Dermis blood vessel endothelial cell (primary cell): ENCODE measurements at places on chromosomes 12 and 14.
A peak's percentile ranks its signal among the peaks of the same experiment; 100 is the strongest.

DNA sequence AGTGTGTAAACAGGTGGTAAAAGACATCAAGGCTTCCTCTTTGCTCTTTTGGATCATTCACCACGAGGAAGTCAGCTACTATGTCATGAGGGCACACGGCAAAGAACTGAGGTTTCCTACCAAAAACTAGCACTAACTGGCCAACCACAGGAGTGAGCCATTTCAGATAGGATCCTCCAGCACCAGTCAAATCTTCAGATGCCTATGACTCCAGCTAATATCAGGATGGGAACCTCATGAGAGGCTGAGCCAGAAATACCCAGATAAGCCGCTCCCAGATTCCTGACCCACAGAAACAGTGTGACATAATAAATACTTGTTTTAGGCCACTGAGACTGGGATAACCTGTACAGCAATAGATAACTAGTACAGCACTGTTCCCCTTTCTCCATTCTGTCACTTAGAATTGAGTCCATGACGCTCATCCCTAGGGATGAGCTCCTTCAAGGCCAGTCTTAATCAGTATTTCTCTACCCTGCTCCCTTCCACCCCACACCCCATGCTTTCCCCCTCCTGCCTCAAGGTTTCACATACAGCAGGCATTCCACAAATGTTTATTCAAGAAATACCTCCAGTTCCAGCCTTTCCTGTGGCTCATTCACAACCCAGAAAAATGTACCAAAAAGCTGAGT lies 68.4 kb downstream of the PPM1H start:
- DNase-seq, result peak; percentile 75

GRCh38 chr14:75234173-75235115 lies 44.2 kb upstream of the FOS start:
- peak; percentile 93 for DNase-seq

DNA sequence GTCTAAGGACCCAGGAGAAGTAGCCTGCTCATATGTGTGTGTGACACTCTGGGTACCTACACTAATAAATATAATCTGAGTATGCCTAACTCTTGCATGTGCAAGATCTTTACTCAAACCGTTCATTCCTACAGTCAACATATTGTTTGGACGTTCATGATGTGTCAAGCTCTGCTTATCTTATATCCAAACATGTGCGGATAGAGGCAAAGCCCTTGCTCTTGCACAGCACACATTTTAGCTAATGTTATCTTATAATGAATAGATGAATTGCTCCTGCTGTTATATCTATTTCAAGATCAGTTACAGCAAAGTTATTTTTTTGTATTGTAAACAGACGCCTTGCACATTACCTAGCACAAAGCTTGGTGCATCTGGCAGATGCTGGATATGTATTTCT lies 228.4 kb upstream of the FLRT2 start:
- no peak for DNase-seq

- DNase-seq, result no peak
Measured at GRCh38 chr14:49909016-49909415, 16.1 kb downstream of the ARF6 start.

GRCh38 chr14:64918216-64918615 lies 4.0 kb downstream of the CHURC1 start:
- DNase-seq, result no peak

DNA sequence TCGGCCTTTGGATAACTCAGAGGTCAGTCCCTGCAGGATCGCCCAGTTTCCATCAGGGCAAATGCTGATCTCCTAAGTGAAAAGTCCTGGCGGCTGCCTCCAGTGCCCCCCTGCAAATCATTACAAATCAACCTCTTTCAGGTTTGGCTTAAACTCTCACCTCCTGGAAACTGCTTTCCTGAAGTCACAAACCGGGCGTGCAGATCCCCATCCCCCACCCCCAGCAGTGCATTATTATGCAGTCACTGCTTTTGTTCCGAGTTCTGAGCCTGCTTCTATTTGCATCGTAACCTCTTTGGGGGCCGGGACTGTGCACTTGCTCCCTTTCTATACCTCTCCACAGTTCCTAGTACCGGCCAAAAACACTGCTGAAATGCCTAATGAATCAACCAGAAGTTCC lies at the start of gene USP44:
TSS of gene USP44 (minus strand) at position 172 of the 400 bp plus-strand sequence. CDS start 17,220 bp downstream, outside the sequence.
- no peak for DNase-seq

GRCh38 chr14:58946431-58946830 lies 242.0 kb upstream of the DAAM1 start:
- no peak for DNase-seq

DNA sequence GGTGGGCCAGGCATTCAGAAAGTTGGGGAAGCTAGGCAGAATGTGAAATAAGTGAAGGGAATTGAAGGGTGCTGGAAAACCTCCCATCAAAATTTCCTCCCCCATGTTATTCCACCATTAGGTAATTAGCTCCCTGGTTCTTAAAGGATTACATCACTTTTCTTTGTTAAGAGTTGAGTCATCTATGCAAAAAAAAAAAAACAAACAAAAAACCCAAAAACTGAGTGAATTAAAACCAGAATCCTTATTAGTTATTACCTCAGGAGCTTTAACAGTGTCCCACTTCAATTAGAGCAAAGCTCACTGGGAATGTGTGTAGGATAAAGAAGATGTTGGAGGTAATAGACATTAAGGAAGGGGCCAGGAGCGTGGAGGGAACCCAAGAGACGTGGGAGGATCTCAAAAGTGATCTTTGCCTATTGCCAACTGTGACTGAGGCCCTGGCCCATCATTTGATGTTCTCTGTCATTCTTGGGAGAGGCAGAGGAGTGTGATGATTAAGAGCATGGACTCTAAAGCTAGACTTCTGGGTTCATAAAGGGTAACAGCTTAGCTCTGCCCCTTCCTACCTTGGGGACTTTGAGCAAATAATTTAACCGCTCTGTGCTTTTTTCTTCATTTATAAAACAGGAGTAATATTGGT lies 364.7 kb downstream of the APAF1 start:
- no peak for DNase-seq

- no peak for DNase-seq
Measured at GRCh38 chr12:53063708-53064612, 14.1 kb downstream of the TNS2 start.

DNA sequence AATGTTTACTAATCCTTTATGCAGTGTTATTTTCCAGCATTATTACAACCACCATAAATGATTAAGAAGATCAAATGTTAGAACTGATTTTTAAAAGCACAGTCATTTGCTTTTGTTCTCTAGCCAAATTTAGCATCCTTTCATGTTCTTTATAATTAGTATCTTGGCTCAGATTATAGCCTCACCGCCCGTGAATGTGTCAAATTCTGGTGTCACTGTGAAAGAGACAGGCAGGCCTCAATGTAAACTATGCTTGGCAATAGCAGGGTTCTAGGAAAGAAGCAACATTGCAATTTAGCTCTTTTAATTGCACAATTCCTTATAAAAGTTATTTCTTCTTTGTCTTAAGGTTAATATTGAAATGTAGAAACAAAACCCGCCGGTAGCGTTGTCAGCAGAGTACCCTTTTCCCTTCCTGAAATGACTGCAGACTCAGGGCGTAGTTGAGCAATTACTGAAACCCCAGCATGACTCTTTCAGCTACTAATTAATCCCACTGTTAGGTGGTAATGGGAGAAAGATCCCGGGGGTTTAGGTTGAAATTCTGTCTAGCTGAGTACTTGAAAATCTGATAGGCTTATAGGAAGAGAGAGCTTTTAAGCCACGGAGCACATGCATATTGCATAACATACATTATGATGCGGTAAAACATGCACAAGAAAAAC lies 1600.5 kb upstream of the SEL1L start:
- no peak for DNase-seq

DNA sequence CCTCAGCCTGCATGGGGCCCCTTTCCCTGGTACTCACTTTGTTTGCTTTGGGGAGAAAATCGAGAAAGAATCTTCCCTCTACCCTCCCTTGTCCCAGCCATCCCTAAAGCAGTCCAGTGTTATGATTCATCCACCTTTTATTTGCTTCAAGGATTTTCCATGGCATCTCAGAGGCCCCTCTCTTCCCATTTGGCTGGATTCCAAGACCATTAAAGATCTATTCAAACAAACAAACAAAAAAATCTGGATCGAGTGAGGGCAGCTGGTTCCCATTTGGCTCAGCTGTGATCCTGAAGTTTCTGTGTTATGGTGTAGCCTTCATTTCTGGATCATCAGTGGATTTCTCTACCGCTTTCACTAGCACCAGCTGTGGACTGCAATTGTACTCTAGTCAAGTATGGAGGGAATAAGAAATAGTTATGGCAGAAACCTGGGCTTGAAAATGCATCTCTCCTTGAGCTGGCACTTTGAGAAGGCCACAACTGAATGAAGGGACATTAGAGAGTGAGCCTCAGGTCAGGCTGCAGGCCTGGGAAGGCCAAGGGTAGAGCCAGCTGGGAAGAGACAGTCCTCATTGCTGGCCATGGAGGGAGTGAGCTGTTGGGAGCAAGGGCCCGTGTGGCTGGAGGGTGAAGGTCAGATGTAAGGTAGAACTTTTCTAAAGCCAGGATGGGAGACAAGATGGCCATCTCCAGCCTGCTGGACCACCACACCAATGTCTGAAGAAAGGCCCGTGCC lies 13.7 kb downstream of the KRT71 start:
- DNase-seq, result peak; percentile 44

GRCh38 chr12:21828779-21829178 lies 54.3 kb upstream of the KCNJ8 start:
- no peak for DNase-seq
